Stimulated activated CD4-positive, alpha-beta T cell treated with anti-CD3 and anti-CD28 coated beads, Interleukin-12 subunit alpha, Interleukin-12 subunit beta, amount 100 ng/mL, for 48 hours (primary cell): ENCODE measurements at places on chromosomes 13 and 19.

DNA sequence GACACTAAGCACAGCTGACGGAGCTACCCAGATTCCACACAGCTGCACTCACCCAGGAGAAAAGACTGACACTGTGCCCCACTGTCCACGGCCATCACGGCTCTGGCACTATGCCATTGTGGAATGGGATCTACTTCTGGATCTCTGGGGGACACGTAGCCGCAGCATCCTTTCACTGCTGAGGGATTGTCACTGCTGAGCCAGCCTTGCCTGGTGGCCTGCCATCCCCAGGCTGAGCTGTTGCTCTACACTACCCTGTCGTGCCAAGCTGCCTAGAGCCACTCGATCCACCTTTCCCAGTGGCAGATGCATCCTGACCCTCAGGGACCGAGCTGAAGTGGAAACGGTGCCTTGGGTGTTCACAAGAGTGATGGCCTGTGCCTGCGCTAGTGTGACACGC lies 5.0 kb upstream of the LILRB5 start:
- no peak for DNase-seq

DNA sequence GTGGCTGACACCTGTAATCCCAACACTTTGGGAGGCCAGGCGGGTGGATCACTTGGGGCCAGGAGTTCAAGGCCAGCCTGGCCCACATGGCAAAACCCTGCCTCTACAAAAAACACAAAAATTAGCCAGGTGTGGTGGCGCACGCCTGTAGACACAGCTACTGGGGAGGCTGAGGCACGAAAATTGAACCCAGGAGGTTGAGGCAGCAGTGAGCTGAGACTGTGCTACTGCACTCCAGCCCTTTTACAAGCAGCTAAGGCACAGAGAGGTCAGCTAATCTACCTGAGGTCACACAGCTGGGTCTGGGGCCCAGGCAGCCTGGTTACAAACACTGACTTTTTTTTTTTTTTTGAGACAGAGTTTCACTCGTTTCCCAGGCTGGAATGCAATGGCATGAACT lies 27.2 kb downstream of the MED26 start:
- DNase-seq = no peak

DNA sequence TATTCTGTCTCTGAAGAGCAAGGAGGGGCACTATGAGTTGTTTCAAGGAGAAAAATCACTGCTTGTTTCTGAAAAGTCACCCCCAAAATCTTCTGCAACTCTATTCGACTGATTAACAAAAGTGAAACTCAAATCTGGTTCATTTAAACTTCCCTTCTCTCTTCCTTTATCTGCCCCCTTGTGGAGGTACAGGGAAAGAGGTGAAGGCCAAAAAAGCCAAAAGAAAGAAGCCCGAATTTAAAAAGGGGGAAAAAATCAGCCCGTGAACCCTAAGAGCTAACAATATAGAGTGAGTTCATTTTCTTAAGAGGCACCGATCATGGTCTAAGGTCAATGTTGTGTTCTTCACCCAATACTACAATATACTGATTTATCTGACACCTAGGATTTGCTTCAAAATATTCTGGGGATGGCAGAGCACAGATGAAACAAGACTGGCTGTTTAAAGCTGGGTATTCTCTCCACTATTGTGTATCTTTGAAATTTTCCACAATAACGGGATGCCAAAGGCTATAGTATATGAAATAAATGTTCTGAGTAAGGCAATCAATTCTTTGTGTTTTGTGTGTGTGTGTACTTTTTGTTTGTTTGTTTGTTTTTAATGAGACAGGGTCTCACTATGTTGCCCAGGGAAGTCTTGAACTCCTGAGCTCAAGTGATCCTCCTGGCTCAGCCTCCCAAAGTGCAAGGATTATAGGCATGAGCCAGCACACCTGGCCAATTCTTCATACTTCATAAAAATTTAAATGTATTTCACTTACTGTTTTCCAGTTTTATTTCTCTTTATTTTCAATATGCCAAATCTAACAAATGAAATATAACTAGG lies 55.0 kb upstream of the EEF1AKMT1 start:
- no peak for DNase-seq

DNA sequence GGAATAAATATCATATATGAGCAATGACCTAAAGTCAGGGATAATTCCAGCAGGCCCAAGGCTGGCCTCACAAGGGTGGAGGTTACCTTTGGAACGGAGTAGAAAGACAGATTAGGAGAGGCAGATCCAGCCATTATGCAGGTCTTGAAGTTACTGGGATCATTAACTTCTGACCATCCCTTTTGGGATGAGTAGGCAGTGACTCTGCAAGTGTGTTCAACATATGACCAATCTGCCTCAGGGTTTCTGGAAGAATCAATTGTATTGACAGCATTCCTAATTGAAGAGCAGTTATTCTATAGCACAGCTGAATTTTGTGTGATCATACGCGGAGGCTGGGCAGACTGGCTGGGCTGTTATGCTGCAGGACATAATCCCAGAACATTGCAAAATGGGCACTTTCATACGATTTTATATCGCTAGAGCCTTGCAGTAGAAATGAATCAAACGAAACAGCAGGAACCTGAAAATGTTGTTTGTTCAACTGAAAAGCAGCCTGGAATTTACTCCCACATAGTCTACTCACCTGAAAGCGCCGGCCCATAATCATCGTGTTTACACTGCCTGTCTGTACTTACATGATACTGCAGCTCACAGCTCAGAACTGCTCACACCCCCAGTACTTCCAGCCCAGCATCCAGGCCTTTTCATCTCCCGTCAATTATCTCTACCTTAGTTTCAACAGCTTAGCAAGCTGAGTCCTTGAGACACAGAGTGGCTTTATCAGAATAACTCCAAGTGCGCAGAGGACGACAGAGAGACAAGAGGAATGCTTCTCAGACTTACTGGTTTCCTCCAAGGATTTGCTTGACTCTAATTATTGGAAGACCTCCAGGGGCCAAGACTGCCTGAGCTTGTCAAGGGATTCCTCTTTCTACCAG lies 556.1 kb downstream of the EFNB2 start:
- no peak for DNase-seq

GRCh38 chr13:65605396-65605795 lies 1624.7 kb downstream of the PCDH9 start:
- DNase-seq = no peak

GRCh38 chr13:24348797-24349515 lies 39.6 kb downstream of the C1QTNF9 start:
- DNase-seq = no peak

DNA sequence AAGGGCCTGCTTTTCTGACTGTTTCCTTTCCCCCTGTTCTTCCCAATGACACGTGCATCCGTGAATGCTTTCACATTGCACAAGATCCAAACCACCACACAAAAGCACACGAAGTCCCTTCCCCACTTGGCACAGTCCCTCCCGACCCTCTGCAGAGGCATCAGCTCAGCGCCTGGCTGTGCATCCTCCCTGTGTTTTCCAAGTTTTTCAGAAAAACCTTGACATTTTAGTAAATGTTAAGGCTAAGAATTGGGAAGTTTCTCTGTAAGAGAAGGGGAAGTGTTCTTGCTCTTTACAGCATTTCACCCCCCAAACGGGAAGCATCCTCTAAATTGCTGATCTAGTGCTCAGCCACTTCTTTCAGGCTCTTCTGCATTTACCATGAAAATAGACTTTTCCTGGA lies 94.5 kb upstream of the TM9SF2 start:
- DNase-seq = no peak

- peak; percentile 87 for DNase-seq
Measured at GRCh38 chr19:12777217-12778016, 2.1 kb upstream of the HOOK2 start.

- no peak for DNase-seq
Measured at GRCh38 chr13:21717817-21718216, 46.9 kb downstream of the FGF9 start.

GRCh38 chr19:38707512-38708114 lies 36.7 kb downstream of the CAPN12 start:
- no peak for DNase-seq

DNA sequence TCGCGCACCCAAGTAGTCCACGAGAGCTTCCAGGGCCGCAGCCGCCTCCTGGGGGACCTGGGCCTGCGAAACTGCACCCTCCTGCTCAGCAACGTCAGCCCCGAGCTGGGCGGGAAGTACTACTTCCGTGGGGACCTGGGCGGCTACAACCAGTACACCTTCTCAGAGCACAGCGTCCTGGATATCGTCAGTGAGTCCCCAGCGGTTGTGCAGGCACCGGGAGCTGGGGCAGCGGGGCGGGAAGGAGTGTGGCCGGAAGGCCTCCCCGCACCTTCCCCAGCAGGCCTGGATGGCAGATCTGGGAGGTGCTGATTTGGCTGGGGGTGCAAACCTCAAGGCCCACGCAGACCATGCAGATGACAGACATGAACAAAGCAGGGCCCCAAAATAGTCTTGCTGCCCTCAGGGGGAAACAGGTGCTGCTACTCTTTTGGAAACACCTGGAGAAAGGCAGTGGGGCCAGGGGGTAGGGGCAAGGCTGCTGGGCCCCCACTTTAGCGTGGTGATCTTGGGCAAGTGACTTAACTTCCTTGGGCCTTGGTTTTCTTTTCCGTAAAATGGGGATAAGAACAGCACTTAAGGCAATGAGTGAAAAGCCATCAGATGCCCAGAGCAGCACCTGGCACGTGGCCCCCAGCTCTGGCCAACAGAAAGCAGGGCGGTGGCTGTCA lies 4.0 kb downstream of the MAG start:
- DNase-seq = no peak

- DNase-seq = no peak
Measured at GRCh38 chr19:29724102-29724641, 9.1 kb upstream of the C19orf12 start.

- DNase-seq = peak; percentile 20
Measured at GRCh38 chr19:11530432-11530831, 1.5 kb upstream of the ECSIT start.

DNA sequence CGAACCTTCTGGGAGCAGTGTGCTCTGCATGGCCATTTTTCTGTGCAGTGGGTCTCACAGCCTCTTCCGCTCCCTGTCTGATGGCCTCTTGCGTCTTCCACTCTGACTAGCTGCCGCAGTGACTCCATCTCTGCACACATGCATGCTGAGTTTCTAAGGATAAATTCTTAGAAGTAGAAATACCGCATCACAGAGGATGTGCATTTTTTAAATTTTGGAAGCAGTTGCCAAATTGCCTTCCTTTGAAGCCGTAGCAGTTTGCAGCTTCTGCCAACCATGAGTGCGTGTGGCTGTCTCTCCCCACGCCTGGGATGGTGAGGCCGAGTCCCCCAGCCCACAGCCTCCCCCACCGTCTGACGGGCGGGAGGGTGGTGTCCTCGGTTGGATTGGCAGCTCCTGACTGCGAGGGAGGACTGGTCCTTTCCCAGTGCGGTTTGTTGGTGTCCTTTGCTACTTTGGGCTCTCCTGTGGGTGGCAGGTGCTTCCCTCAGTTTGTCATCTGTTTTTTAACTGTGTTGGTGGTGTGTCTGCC lies 9.8 kb downstream of the FZR1 start:
- DNase-seq = no peak

GRCh38 chr13:44198826-44199225 lies 174.8 kb upstream of the SERP2 start:
- no peak for DNase-seq

- DNase-seq = no peak
Measured at GRCh38 chr19:19149435-19149834, 11.2 kb upstream of the TMEM161A start.

DNA sequence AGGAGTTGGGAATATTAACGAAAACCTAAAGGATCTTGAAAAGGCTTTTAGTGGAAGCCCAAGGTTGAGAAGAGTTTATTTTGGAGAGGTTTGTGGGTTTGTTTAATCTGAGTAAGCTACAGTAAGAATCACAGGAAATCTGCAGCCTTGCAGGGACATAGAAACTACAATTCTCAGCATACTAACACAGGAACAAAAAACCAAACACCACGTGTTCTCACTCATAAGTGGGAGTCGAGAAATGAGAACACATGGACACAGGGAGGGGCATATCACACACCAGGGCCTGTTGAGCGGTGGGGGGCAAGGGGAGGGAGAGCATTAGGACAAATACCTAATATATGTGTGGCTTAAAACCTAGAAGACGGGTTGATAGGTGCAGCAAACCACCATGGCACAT lies 8.7 kb upstream of the SIAH3 start:
- no peak for DNase-seq

DNA sequence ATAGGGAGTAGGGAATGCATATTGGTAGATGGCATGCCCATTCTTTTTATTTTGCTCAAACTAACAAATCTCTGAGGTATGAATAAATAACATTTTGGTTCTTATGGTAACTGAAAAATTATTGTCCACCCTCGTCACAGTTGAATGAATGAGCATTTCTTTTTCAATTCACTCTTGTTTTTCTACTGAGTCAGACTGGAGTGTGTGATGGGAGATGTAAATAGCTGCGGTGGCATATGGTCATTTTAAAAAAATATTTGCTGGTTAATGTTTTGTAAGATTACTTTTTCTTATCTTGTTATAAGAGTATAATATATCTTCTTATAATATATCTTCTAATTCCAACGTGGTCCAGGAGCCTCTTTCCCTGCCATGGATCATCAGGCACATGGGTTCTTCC lies 586.5 kb downstream of the SLITRK5 start:
- DNase-seq = no peak

DNA sequence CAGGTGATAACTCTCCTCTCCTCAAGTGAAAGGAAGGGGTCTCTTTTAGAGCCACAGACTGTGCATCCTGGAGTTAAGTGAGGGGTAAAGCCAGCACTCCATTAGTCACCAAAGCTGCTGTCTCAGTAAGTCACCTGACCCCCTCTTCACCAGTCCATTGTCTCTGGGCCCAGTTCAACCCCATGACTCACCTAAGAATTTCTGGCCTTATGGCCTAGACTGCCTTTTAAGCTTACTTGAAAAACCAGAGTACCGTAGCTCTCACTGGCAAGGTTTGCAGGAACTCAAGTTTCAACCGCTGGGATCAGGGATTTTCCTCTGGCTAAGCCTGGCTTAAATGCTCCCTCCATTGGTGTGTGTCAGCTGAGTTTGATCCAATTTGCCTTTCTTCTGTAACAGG lies 23.4 kb upstream of the EID2 start:
- no peak for DNase-seq

DNA sequence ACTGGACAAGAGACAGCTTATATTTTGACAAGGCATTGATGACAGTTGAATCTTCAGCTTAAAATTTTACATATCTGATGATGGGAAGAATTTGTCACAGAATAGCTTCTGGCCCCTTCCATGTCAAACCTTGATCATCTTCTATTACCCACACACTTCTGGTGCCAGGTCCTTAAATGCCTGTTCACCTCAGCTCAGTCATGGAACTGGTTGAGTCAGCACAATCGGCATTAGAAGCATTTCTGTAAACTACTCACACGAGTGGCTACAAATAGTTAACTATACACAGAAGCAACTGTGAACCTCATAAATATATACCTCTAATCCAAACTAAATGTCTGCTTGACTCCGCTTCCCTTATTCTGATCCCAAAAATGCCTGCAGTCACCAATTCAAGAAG lies 161.2 kb downstream of the FOXO1 start:
- DNase-seq = no peak
